NCI-H748 treated with DMSO at 0.1 percent for 48 hours (cell line): ENCODE measurements at places on chromosomes 12 and 14.

DNA sequence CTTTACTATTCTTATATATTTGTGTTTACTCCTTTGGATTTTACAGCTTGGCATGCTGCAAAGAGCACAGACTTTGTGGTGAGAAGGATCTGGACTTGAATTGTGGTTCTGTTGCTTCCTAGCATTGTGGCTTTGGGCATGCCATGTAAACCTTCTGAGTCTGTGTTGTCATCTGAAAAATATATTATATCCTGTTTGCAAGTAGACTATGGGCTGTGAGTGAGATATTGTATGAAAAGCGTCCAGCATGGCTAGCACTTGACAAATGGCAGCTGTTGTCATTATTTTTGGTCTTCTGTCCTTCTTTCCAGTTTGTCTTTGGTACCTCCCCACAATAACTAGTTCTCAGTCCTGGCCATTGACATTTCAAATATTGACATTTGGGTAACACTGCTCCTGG lies 61.8 kb upstream of the DACT1 start:
- no peak for DNase-seq

GRCh38 chr12:81573228-81573627 lies 185.9 kb downstream of the PPFIA2 start:
- DNase-seq = no peak

- no peak for DNase-seq
Observed at GRCh38 chr12:132284071-132284826, 45.1 kb downstream of the GALNT9 start.

GRCh38 chr14:58280954-58281787 lies 17.2 kb upstream of the ARID4A start:
- no peak for DNase-seq

DNA sequence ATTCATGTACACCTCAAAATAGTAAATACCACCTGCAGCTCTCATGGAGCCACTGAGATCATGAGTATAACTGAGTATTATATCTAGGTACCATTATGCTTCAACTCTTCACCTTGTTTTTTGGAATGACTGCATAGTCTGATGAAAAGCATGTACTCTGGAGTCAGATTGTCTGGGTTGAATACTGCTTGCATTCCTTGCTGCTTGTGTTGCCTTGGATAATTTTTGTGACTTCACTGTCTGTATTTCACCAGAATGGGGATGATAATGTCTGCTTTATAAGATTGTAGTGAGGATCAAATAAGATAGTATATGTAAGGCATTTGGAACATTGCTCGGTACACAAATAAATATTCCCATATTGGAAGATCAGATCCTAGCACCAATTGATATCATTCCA lies 54.2 kb downstream of the SUSD6 start:
- no peak for DNase-seq
